Esophagus squamous epithelium (tissue), 5 donors: ENCODE measurements at places on chromosomes 11 and 22.

DNA sequence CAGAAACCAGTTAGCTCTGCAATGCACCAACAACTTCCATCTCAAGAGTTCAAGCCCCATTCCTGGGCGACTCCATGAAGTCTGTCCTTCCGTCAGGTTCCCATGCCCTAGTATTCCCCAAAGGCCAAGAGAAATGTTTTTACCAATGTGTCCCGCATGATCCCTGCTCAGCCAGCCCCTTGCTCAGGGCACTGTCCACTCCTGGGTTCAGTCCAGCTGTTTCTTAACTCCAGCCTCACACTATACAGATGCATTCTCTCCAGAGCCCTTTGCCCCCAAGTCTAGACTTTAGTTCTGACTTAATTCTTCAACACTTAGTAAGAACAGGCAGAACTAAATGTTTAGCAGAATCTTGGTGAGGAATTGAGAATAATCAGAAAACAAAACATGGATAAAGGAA is 497.5 kb downstream of the SOX6 start:
- DNase-seq: no peak

DNA sequence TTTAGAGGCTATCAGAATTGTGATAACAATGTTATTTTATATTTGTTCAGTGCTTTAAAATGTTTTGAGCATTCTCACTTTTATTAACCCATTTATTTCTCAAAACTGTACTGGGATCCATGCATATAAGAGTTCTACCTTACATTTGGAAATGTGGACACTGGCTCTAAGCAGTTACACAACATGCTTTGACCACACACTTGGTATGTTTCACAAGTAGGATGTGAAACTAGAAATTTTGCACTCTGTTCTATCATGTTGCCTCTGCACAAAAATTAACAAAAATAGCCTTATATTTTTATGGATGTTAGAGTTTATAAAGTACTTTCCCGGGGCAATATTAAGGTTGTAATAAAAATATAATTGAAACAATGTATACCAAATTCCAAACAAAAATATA is 126.9 kb upstream of the CHORDC1 start:
- DNase-seq: no peak

GRCh38 chr11:72293910-72294615 is 50.1 kb upstream of the PHOX2A start:
- no peak for DNase-seq

- no peak for DNase-seq
Measured at GRCh38 chr22:22167791-22168189, 76.8 kb upstream of the VPREB1 start.

- DNase-seq: no peak
Measured at GRCh38 chr11:44949160-44950030, 1.3 kb downstream of the TP53I11 start.

DNA sequence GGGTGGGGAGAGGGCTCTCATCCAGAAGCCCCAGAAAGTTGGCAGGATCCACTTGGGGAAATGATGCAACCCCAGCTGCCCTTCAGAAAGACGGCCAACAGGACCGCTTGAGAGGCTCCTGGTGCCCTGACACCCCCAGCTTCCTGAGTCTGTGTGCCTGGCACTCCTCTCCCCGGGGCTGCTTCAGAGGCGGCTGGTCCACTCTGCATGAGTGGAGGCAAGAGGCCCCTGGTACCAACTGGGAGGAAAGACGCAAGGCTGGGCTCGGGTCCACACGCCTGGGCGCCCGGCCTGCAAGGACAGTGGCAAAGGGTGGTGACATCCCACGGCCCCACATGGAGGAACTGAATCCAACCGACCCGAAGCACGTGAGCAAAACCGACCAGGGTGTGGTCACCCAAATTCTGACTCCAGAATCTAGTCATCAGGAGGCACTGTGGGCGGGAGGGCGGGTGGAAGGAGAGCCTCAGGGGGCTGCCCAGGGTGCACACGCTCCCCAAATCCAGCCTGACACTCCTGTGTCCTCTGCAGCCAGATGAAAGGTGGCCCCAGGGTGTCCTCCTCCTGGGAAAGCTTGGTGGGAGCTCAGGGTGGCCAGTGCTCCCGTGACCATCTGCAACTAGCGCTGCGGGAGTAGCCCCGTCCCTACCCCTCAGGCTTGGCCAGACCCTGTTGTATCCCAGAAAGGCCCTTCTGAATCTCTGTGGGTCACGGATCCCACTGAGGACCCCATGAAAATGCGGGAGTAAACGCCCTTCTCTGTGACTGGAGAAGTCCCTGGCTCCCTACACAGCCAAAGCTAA is 3.7 kb downstream of the RNH1 start:
- DNase-seq: no peak

DNA sequence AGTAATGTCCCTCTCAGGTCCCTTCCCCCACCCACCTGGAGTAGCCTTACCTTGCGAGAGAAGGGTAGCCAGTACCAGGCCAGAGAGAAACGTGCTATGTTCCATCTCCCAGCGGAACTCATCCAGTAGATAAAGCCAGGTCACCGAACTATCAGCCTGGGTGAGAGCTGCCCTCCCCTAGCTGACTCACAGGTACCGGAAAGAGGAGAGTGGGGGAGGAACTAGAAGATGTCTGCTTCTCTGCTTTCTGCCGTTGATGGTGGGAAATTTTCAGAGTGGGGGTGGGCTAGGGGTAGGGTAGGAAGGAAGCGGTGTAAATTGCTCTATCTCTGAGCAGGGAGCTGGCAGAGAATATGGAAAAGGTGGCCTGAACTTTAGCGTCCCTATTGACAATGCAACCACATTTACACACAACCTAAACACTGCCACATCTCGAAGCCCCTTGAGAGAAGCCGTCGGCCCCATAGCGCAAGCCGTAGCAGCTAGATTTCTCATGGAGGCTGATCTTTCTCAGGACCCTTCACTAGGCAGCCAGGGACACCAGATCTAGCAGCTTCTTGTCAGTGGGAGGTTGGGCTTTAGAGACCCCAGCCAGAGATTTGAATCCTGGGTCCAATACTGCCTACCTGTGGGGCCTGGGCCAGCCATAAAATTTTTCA is at the start of gene CD3D:
TSS of gene CD3D (minus strand) at position 203 of the 659 bp plus-strand sequence. CDS start at position 105, 98 bp downstream.
- DNase-seq: no peak

DNA sequence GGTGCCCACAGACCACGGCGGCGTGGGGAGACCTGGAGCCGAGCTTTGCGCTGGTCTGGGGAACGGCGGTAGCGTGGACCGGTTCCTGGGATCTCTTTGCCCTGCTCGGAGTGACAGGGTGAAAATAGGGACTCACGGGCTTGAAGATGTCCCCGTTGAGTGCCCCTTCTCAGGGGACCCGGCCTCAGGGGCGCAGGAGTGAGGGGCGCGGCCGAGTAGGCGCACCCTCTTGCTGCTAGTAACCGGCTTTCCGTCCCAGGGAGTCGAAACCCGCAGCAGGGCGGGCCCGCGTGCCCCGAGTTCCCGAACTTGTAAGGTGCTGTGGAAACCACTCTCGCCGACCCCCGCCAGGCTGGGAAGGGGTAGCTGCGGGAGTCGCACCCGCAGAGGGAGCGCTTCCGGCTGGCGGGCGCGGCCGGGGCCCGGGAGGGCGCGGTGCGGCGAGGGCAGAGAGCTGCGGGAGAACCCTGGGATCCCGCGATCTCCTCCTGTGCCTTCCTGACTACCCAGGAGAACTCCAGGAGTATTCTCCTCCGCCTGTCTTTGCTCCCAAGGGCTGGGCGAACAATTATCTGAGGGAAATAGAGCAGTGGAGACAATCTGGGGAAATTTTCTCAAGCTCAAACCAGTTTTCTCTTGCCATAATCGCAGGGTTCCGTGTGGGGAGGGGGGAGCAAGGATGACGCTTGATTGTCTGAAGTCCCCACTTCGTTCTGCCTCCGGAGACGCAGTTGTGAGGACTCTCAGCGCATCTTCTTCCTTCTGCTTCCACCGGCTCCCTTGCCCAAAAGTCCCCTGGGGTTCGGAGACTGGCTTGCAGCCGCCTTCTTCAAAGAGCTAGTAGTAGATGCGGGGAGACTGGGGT is 666 bp downstream of the NELL1 start:
- no peak for DNase-seq

GRCh38 chr11:3816673-3817072 is 8.3 kb downstream of the PGAP2 start:
- DNase-seq: no peak

DNA sequence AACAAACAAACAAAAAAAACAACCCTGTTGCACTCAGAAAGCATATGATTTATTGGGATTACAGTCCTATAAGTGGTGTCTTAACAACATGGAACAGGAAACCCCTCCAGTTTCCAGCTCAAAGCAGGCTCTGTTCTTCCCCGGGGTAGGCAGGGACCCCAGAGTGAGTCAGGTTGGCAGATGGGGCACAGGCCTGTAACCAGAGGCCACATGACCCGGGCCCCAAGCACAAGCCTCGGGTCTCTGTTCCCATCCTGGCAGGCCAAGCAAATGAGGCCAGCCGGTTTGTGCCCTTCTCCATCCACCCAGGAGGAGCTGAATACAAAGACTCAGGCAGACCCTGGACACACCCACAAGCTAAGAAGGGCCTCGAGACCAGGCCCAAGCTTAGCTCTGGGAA is 75.8 kb downstream of the NAT10 start:
- DNase-seq: no peak

DNA sequence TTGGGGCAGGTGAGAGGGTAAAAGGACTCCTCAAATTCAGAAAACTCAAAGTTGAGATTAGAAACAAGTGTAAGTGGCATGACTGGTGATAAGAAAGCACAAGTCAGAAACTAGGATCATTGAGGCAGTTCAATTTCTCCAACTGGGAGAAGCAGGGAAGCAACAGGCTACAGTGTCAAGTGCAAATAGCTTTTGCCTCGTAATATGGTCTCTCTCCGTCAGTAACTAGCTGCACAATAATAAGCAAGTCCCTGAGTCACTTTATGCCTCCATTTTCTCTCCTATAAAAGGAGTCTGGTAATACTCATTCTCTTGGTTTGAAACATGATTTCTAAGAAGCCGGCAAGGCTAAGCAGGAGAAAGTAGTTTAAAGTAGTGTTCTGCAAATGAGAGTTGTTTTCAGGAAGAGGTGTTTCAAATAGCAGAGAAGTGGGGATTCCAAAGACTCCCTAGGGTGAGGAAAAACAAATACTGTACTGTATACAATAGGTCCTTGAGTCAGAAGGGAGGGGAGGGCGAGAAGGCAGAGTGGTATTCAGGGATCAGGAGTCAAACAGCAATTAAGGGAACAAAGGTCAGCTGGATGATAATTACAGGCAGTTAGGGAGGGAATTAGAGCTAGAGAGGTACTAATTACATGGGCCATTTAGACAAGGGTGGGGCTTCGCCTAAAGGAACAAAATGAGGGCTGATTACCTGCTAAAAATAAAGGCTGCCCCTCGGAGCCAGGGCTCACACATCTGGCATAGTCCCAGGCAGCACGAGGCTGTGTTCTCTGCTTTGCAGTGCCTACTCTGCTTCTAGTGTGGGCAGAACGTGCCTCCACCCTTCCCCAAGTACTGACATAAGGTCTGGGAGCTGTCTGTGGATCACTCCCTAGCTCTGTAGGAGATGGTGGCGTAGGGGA is 96.0 kb upstream of the BDNF start:
- DNase-seq: no peak

GRCh38 chr11:111330234-111330893 is 32.0 kb downstream of the POU2AF3 start:
- no peak for DNase-seq

- DNase-seq: no peak
Measured at GRCh38 chr11:133905677-133906156, 51.1 kb downstream of the IGSF9B start.

DNA sequence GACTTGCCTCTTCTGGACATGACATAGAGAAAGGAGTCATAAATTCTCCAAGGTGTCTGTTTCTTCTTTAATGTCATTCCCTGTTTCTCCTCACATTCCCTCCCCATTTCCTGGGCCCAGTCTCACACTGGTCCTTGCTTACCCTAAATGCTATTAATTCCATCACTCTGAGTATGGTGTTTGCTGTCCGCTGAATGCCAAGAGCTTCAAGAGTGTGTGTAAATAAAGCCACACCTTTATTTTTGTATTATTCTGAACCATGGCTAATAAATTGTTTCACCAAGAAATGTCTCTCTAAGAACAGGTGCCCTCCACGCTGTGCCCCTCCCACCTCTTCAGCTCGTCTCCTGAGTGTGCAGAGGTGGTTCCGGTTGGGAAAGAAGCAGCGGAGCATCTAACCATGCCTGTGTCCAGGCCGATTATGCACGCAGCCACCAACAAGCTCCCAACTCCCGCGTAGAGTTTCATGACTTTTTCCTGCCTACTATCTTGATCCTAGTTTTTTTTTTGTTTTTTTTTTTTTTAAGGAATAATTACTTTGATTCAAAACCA is 8.6 kb downstream of the TMEM121B start:
- DNase-seq: no peak

- DNase-seq: no peak
Measured at GRCh38 chr22:31652911-31653684, 8.9 kb downstream of the PISD start.

DNA sequence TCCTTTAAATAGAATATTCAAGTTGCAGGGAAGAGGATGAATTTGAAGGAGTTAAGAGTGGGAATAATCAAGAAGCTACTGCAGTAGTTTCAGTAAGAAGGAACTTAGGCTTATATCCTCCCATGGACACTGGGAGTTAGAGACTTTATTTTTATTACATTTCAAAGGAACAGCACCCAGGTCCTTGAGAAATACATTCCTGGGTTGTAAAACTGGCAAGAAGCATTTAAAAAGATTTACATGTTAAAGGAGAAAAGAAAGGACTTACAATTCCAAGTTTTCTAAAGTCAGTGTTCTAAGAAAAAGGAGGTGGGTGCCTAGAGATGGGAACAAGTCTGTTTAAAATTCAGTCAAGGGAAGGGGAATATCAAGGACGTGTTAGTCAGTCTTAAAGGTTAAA is 306.9 kb downstream of the JRKL start:
- DNase-seq: no peak

- no peak for DNase-seq
Measured at GRCh38 chr11:96257972-96258934, 84.7 kb downstream of the MAML2 start.

- DNase-seq: no peak
Measured at GRCh38 chr11:112211536-112211935, 14.7 kb upstream of the PTS start.

DNA sequence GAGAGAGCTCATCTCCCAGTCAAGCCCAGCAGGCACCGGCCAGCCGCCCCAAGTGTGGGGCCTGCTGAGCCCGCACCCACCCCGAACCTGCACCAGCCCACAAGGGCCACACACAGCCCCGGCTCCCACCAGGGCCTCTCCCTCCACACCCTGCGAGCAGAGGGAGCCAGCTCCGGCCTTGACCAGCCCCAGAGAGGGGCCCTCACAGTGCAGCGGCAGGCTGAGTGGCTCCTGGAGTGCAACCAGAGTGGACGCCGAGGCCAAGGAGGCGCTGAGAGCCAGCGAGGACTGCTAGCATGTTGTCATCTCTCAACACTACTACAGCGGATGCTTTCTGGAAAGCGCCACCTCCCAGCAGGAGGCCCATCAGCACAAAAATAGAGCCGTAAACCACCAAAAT is 10.9 kb downstream of the DEFB108B start:
- no peak for DNase-seq

DNA sequence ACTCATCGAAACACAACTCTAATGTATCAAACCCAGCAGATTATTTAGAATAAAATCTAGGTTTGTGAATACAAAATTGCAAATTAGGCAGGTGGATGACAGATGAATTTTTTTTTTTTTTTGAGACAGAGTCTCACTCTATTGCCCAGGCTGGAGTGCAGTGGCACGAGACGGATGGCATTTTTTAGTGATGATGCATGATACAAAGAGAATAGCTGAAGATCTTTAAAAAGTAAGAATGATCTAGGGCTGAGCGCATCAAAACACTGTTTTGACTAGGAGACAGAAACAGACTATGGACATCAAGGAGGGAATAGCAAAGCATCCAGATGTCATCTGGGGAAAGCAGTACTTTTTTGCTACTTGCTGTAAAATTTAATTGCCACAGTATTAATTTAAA is 63.8 kb downstream of the IMMP1L start:
- DNase-seq: no peak
